A549 treated with AZD2906 at 1 μM for 4 hours (cell line): ENCODE measurements at places on chromosomes 7 and 10. TPM values are rescaled to one million over a fixed set of nuclear protein-coding genes. Genes with fewer than 3 reads are reported as not detected.

ADRB1 gene
- 0.91 to 1.5 TPM (median 1.3 TPM) in 5 replicates for total RNA-seq

ATP5MK gene
- total RNA-seq, result 466 to 497 TPM (median 484 TPM) in 5 replicates

CPA4 gene
- 2.9 to 5.1 TPM (median 3.6 TPM) in 5 replicates for total RNA-seq

RARRES2 gene
- total RNA-seq, result not detected in 5 replicates

HOXA1 gene
- total RNA-seq, result 2.1 to 3.4 TPM (median 3.2 TPM) in 5 replicates

PRKCQ gene
- total RNA-seq, result 3.3 to 4.5 TPM (median 3.8 TPM) in 5 replicates
